ENCODE measurements at places on chromosomes 16 and 17.

DNA sequence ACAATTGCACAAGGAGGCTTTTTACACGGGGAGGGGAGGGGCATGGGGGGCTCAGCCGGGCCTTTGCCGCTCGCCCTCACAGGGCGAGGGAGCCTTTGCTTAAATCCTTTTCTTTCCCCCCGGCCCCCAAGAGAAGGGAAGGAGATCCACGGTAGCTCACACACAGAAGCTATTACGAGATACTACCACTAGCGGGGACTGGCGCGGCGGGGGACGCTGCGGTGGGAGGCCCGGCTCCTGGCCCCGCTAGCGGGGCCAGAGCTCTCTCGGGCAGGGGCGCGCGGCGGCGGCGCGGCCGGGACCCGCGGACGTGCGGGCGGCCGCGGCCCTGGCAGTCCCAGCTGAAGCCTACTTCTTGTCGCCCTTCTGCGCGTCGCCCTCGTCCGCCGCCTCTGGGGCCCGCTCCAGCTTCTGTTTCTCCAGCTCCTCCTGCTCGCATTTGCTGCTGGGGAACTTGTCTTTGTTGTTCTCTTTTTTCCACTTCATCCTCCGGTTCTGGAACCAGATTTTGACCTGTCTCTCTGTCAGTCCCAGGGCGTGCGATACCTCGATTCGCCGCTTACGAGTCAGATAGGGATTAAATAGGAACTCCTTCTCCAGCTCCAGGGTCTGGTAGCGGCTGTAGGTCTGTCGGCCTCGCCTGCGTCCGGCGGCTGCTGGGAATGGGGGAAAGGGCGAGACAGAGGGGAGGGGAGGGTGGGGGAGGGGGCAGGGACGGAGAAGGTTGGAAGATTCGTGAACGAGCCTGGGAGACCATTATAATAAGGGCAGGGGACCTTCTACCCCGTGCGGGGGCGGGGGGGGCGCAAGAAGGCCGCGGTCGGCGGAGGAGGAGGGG lies 2.0 kb downstream of the HOXB8 start:
- DNase-seq = no peak

DNA sequence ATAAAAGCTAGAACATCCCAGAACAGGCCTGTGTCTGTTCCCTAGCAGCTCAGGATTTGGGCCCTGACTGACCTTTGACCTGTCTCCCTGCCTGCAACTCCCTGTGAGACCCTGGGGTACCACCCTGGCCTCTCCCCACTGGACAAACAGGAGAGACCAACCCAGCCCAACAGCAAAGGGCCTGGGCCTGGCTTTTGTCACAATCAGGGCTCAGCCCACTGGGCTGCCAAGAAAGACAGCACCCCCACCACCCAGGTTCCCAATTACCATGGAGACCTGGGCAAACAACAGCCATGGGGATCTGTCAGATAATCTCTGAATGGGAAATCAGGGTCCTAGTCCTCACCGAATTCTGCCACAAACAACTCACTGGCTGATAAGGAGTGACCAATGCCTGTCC lies 11.1 kb downstream of the PLLP start:
- DNase-seq = no peak

GRCh38 chr17:70239391-70239826 lies 70.1 kb downstream of the KCNJ2 start:
- no peak for DNase-seq

DNA sequence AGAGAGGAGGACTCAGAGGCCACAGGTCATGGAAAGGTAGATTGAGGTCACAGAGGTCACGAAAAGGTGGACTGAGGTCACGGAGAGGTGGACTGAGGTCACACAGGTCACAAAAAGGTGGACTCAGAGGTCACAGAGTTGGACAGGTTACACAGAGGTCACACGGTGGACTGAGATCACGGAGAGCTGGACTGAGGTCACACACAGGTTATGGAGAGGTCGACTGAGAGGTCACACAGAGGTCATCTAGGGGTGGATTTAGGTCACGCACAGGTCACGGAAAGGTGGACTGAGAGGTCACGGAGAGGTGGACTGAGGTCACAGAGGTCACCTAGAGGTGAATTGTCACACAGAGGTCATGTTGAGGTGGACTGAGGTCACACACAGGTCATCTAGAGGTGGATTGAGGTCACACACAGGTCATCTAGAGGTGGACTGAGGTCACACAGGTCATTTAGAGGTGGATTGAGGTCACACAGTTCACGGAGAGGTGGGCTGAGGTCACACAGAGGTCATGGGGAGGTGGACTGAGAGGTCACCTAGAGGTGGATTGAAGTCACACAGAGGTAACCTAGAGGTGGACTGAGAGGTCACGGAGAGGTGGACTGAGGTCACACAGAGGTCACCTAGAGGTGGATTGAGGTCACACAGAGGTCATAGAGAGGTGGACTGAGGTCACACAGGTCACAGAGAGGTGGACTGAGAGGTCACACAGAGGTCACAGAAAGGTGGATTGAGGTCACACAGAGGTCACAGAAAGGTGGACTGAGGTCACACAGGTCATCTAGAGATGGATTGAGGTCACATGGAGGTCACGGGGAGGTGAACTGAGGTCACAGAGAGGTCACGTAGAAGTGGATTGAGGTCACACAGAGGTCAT lies 26.7 kb upstream of the JPT2 start:
- DNase-seq = no peak

GRCh38 chr17:13085578-13085977 lies 67.8 kb upstream of the ELAC2 start:
- DNase-seq = no peak

- no peak for DNase-seq
Observed at GRCh38 chr17:49433000-49433694, 18.5 kb upstream of the PHB1 start.

DNA sequence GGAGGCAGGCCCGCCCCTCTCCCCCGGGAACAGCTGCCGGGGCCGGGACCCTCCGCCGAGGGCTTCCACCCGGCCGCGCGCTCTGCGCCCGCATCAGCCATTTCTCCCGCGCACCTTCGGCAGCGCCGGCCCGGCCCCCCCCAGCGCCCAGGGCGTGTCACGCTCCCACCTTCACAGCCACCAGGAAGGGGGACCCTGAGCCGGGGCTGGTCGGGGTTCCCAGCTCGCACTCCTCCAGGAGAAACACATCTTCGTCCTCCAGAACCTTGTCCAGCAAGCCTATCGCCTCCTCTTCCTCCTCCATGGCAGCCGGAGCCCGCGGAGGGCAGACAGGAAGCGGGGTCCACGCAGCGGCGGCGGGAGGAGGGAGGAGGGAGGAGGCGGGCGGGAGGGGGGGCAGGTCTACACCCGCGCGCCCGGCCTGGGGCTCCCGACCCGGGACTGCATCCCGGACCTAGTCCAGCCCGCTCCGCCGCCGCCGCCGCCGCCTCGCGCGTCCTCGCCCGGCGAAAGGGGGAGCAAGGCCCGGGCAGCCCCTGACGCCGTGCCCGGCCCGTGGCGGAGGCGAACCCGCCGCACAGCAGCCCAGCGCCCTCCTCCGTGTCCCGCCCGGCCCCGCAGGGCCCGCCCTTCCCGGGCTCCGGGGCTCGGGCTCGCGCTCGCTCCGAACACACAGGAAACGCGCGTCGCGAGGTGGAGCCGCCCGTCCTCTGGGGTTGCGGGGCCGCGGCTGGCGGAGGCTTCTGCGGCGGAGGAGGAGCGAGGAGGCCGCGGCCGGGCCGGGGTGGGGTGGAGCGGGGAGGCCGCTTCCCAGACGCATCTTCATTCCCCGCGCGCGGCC lies 70.8 kb downstream of the ABR start:
- peak; percentile 47 for DNase-seq

DNA sequence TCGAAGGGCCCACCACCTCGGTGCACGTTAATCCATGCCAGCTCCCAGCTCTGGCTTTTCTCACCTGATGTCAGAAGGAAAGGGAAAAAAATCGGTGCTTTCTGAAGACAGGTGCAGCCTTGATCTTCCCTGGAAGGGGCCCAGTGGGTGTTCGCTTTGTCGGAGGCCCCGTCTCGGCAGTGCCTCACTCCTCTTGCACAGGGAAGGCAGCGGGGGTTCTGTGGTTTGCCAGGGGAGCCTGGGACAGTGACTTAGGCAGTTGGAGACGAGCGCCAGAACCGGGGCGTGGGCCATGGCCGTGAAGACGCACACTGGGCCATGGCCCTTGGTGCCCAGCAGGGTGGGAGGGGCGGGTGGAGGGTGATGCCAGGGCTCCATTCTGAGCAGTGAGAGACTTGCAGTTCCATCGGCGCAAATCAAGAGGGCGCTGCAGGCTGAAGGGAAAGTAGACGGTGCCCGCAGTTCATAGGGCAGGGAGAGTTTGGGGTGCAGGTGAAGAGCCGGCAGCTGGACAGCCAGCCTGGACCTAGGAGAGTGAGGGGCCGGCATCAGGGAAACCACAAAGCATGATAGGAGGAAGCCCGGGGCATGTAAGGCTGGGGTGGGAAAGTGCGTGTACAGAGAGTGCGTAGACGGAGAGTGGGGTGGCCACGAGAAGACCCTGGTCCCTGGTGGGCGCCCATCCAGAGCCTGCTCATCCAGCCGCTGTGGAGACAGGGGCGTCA lies 101.3 kb upstream of the CHMP6 start:
- DNase-seq = no peak

DNA sequence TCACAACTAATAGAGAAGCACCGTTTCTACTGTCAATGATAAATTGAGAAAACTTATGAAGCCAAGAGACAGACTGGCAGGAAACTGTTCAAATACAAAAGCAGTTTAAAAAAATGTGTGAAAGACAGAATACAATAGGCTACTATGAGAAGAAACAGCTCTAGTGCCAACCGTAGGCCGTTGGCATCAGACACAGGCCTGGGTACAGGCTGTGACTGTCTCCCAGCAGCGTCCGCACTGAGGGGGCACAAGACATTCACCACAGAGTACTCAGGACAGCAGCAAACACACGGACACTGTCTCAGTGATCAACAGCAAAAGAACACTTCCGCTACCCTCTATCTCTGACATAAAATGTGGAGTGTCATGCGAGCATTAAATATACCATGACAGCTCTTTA lies 7.8 kb upstream of the C1QBP start:
- DNase-seq = no peak

DNA sequence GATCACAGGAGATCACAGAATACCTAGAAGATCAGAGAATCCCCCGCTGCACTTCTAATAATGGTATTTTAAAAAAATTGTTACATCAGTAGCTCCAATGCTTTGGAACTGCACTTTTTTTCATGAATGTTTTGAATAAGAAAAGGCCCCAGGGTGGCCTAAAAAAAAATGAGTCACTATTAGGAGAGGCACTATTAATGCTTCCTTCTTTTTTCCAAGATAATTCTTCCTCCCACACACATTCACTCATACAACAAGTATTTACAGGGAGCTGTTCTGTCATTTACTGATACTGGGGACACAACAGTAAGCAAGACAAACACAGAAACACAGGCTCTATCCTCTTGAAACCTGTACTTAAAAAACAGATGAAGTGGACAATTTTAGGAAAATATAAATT lies 675 bp upstream of the PDZD9 start:
- no peak for DNase-seq

GRCh38 chr17:65022751-65023700 lies 33.5 kb downstream of the GNA13 start:
- no peak for DNase-seq

DNA sequence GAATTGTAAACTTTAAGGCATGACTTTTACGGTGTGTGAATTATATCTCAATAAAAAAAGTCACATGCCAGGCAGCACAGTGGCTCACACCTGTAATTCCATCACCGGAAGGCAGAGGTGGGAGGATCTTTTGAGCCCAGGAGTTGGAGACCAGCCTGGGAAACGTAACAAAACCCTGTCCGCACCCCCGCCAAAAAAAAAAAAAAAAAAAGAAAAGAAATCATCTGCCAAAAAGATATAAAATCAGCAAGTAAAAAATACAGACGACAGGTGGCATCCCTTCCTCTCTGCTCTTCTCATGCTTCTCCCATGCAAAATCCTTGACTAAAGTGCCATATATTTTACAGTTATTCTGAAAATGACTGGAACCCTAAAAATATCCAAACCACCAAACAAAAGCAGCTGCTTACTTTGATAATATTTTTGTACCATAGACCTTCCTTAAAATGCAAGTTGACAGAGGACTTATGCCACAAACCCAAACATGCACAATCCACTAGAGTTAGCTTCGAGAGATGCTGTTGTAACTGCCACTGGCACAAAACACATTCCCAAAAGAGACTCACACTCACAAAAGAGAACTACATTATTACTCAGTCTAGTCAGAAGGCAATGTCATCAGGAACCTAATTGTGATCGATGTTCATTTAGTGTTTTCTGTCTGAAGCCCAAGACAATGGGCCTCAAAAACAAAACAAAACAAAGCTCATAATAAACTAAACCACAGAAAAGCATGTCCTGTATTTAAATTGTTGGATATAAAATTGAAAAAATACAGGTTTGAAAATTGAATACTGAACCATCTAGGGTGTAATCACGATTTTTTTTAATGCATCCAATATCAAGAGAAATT lies 2.4 kb downstream of the CRLF3 start:
- DNase-seq = no peak

DNA sequence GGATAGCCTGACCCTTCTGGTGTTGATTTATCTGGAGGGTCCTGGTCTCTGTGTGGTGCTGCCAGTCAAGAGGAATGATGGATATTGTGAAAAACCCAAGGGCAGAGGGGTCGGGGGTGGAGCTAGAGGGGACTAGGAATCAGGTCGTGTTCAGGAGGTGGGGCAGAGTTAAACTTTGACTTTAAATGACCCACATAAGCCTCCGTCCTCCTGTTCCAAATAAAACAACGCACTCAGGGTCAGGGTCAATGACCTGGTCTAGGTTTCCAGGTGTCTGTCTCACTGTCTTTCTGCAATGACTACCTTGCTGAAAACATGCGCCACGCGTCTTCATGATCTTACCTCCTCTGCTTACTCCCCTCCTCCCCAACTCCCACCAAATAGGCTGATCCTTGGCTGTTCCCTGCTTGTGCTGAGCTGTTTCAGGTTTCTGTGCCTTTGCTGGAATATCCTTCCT lies 14.7 kb downstream of the AOC3 start:
- no peak for DNase-seq

DNA sequence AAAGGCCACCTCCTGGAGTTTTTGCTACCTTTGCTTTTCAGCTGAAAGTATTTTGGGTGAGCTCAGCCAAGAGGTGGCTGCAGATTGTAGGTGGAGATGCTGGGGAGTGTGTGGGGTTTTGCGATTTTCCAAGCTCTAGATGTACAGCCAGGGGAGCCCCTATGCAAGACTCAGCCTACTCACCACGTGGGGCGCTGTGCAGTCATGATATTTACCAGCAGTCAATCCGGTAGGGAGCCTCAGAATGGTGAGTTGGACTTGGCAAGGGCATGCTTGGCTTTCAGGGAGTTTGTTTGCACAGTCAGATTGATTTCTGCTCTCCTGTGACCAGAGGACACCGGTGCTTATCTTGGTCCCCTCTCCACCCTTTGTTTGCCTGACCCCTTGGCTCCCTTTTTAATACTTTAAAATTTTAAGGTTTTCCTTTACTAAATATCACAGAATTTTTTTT lies 175.3 kb downstream of the UTP18 start:
- DNase-seq = no peak

DNA sequence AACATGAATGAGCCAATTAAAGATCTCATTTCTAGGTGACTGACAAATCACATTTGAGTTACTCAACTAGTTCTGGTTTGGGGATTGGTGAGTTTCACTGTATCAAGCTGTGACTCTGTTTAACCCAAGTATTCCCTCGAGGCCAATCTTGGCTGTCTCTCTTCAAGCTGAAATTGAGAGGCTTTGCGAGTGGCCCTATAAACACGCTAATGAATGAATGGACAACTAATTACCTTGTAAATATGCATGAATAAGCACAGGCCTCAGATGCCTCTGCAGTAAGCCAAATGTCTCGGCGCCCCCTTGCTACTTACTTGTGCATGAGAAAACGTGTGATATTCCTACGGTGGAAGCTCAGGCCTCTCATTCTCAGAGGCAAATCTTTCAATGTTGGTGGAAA lies 450.3 kb upstream of the PSMD7 start:
- no peak for DNase-seq
